Left hindlimb (tissue), 1 donor: ENCODE measurements at places on chromosomes 2 and 18.

GRCh38 chr2:27095745-27096651 lies 9.4 kb downstream of the KHK start:
- DNase-seq, result no peak

GRCh38 chr2:21118302-21118920 lies 5.4 kb upstream of the TDRD15 start:
- DNase-seq, result no peak

GRCh38 chr2:19753314-19753713 lies 148.5 kb downstream of the TTC32 start:
- DNase-seq, result no peak

DNA sequence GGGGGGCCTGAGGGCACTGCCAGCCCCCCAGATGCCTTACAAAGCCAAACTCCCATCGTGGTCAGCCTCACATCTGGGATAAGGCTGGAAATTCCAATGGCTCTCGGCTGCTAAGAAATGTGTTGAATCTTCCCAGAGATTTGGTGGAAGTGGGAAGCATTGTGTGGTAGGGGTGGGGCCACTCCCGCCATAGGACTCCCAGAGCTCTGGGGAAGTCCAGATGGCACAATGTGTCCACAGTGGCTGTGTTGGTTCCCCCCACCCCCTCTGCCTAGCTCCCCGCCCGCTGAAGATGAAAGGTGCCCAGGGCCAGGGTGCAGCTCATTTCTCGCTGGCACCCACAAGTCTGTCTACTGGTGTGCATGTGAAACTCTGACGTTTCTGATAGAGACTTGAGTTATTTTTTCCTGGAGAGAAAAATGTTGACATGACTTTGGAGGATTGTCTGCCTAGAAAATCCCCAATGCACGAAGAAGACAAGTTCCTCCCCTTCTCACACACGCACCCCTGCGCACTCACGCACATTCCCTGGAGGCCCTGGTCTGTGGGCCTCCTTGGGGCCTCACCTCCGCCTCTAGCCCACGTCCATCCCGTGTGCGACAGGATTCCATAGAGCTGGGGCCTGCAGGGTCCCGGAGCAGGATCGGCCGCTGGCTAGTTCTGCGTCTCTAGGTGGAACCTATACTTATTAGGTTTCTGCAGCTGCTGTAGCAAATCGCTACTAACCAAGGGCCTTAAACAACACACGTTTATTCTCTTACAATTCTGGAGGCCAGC lies 199.1 kb downstream of the ZFP36L2 start:
- no peak for DNase-seq

- DNase-seq, result no peak
Observed at GRCh38 chr2:101388232-101388631, 929 bp upstream of the CREG2 start.

GRCh38 chr18:53541924-53542323 lies 682.5 kb downstream of the MBD2 start:
- no peak for DNase-seq

- DNase-seq, result no peak
Observed at GRCh38 chr2:53568469-53568868, 199.1 kb upstream of the CHAC2 start.

DNA sequence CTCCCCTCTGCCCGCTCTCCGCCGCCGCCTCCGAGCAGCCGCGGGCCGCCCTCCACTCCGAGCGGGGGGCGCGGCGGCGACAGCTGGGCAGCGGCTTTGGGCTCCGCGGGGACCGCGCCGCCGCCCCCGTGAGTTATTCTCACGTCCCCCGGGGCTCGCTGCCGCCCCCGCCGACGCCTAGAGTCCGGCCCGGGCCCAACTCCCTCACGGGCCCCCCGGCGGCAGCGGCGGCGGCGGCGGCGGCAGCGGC lies 645 bp downstream of the MIB1 start:
- no peak for DNase-seq

DNA sequence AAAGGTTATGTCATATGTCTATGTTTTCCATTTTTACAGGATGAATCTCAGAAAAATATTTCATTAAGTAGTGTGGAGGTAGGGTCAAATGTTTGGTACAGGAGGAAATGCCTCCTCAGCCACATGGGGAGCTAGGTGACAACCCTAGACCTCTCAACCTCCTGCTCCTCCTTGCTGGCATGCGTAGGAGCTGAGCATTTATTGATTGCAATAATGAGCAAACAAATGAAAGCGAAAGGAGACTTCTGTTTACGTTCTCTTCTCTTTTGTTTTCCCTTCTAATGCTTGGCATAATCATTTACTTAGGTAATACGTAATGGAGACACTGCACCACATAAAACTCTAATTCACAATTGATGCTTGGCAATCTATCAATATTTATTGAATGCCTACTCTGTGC lies 95.1 kb upstream of the CCBE1 start:
- DNase-seq, result no peak

DNA sequence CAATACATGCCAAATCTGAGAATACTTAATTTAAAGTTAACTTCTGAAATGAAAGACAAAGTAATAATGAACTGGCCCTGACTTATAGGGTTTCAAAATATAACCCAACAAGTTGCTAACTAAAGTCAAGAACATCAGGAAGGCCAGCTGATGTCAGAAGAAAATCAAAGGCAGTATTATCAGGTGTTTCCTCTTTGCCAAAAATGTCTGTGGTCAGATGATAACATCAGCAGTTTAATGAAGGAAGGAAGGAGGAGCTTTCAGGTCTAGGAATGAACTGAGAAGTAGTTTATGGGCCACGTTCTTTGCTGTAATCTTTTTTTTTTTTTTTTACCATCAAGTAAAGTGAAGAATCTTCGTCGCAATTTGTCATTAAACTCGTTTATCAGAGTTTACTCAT lies 40.9 kb downstream of the CDH2 start:
- DNase-seq, result no peak

- DNase-seq, result no peak
Observed at GRCh38 chr2:240170354-240170735, 29.9 kb upstream of the OTOS start.

- no peak for DNase-seq
Observed at GRCh38 chr18:8847900-8848299, 142.5 kb downstream of the MTCL1 start.

- DNase-seq, result no peak
Observed at GRCh38 chr2:213248637-213249036, 35.6 kb upstream of the SPAG16 start.

DNA sequence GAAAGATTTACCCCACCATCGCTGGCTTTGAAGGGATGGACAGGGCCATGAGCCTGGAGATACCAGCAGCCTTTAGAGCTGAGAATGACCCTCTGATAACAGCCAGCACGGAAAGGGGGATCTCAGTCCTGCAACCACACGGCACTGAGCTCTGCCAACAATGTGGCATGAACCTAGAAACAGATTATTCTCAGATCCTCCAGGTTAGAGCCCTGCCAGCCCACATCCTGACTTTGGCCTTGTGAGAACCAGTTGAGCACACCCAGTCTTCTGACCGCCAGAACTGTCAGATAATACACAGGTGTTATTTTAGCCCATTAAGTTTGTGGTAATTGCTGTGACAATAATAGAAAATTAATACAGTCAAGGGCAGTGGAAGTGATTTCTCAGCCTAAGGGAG lies 9.4 kb upstream of the GNLY start:
- DNase-seq, result no peak

DNA sequence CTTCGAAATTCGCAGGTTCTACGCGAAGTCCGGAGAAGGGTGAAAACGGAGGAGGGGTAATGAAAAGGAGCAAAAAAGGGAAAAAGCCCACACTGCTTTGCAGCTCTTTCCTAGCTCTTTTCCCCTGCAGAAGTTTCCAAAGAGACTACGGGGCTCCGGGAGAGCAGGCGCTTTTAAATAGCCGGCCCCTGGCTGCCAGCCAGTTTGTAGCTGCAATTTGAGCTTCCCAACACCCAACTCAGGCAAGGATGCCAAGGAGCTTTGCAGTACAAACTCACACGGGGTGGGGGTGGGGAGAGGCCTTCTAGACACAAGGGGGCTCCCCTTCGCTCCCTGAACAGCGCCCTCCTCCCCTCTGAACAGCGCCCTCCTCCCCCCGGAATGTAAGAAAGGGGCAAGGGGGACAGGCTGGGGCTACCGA lies at the start of gene IGFBP5:
Gene IGFBP5 (minus strand): TSS at position 149 of the 421 bp plus-strand sequence. CDS start 774 bp downstream, outside the sequence.
- peak; percentile 95 for DNase-seq

DNA sequence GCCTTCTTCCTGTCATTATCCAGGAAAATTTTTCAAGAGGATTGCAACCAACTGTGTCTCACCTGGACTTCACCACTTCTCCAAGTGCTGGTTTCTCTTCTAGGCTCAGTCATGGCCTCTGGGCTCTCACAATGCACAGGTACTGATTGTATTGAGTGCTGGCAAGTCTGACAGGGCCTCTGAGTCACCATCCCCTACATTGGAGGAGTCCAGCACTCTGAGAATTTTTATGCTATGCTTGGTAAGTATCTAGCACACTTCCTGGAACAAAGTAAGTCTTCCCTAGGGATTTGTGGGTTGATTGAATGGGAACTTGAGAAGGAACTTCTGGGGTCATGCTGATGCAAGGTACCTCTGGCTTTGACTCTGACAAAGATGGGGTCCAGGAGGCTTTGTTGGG lies 147.2 kb upstream of the CELF4 start:
- DNase-seq, result no peak

DNA sequence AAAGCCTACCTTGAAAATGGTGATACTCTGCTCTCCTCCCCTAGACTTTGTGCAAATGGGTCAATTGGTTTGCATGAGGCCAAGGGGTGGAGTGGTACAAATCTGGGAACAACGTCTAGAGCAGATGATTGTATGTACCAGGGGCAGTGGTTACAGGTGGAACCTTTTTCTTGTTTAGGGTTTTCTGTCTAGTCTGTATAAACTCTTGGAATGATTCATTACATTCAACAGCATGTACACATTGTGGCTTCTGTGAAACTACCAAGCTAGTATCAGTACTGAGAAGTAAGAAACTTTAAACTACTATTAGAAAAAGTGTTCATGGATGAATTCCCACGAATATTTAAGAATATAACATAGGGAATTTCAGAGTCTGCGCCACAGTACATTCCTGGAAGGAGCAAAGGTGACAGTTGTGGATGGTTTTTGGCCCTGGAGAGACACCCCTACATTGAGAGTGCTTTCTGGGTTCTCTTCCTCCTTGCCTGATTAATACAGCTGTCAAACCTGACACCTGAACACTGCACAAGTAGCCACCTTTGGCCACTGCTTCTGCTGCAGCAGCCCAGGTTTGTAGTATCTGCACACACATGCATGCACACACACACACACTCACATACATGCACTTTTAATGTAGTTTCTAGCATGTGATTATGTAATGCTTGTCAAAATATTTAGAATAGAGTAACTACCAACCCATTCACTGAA lies 30.0 kb downstream of the CFAP221 start:
- DNase-seq, result no peak

DNA sequence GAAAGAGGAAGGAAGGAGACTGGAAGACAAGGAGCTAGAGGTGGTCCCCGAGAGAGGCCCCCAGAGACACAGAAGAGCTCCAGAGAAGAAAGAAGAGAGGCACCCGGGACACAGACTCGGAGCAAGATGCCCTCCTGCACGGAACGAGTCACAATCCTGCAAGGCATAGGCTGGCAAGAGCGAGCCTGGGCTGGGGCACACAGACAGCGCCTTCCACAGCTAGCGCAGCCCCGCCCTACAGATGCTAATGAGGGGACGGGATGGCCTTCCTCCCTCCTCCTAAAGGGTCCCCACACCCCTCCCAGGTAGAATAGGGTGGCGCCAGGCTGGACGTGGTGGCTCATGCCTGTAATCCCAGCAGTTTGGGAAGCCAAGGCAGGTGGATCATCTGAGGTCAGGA lies 19.8 kb upstream of the GPR17 start:
- DNase-seq, result peak; percentile 19

DNA sequence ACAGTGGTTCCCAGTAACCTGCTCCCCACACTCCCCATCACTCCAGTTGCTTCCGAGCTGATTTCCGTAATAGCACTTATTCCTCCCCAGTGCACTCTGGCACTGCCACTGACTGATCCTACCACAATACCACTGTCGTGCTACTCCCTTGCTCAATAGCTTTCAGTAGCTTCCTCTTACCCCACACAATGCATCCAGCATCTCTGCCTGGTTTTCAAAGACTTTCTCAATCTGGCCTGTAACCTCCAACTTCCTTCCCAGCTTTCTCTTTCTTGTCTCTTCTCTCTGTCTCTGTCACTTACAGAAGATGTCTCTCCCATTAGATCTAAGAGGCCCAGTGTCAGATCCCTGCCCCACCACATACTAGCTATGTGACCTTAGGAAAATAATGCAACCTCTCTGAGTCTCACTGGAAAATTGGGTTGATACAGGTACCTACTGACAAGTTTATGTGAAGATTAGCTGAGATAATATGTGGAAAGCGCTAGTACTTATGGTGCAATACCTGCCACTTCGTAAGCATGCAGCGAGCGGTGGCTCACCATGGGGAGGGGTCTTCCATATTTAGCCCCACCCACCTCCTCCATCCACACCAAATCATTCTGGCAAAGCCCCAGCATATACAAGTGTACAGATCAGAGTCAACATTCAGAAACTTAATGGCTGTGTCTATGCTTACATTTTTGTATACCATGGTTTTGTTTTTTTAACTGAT lies 36.7 kb downstream of the SFXN5 start:
- no peak for DNase-seq

DNA sequence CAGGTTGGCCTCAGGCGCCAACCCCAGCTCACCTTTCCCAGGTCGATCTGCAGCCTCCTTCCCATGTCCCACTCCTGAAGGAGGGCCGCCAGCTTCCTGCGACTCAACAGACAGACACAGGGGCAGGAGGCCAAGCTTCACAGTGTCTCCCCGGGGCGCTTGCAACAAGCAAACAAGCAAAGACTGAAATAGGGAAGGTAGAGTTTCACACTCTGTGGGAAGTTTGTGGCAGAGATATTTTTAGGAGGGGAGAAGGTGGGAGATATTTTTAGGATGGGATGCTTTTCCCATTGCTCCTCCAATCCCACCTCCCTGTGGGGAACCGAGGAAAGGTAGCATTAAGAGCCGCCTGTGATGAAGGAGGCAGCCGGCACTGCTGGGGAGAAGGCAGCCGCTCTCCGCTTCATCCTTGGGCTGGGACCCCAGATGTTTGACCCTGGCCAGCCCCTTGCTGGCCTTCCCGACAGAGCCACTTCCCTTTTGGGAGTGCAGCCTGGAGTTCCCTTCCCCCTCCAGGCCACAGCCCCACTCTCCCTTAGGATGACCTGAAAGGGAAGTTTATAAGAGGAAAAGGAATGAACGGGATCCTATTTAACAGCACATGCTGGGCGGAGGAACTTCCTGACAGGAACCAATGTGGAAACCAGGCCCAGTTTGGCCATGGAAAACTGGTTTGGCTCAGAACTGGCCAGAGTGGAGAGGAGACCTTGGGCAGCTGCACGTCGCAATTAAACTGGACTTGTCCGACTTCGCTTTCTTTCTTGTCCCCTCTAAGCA lies 142.2 kb upstream of the SMAD2 start:
- peak; percentile 69 for DNase-seq

GRCh38 chr18:32252141-32252860 lies 62.5 kb downstream of the MEP1B start:
- DNase-seq, result no peak

- no peak for DNase-seq
Observed at GRCh38 chr2:73414696-73415095, 29.1 kb downstream of the ALMS1 start.

DNA sequence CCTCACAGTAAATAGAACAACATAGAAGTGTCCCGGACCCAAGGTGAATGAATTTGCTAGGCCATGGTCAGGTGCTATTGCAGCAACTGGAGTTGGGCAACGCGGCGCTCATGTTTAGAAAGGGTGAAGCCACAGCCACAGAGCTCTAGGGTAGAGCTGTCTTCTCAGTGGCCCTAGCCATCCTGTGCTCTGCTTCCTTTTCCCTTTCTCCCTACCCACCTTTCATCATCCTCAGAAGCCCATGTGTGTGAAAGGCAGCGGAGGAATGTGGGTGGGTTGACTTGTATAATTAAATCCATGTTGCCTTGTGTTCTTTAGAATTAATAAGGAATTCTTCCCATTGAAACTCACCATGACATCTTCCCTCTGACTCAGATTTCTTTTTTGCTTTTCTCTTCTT lies 336.7 kb downstream of the OSR1 start:
- DNase-seq, result no peak
